ENCODE measurements at places on chromosomes 11 and 22.
A peak's percentile ranks its signal among the peaks of the same experiment; 100 is the strongest.

DNA sequence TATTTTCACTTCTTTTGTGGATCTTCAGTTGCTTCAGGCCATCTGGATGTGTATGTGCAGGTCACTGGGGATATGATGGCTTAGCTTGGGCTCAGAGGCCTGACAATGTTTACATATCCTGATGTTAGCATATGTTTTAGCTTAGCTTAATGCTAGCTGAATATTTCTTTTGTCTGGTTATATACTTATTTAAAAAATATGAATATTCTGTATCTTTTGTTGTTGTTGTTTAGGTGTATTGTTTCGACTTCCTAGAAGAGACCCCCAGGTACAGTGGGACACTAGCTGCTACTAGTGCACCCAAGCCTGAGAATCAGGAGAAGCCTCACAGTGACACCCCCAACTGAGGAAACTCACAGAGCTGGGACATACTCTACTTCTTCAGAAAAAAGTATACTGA lies at the start of gene KDM4E:
Gene KDM4E, plus strand, starts transcription at position 301 of the 400 bp plus-strand sequence. CDS start 300 bp downstream, outside the sequence.
- no peak for DNase-seq

GRCh38 chr11:8056810-8057463 lies 24.1 kb upstream of the TUB start:
- DNase-seq: no peak

- DNase-seq: no peak
These were observed 78.8 kb downstream of the DDIAS start for GRCh38 chr11:82980292-82980691.

- no peak for DNase-seq
These were observed 176.6 kb downstream of the GRIK4 start for GRCh38 chr11:120688163-120688562.

DNA sequence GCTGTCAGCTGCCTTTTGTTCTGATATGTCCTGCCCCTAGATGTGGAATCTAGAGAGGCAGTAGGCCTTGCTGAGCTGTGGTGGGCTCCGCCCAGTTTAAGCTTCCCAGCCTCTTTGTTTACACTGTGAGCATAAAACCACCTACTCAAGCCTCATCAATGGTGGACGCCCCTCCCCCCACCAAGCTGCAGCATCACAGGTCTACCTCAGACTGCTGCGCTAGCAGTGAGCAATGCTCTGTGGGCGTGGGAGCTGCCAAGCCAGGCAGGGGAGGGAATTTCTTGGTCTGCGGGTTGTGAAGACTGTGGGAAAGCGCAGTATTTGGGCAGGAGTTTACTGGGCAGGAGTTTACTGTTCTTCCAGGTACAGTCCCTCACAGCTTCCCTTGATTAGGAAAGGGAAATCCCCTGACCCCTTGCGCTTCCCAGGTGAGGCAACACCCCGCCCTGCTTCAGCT lies 98.5 kb downstream of the SMCO4 start:
- DNase-seq: no peak

- DNase-seq: no peak
These were observed 16.6 kb upstream of the MS4A6E start for GRCh38 chr11:60310407-60310998.

DNA sequence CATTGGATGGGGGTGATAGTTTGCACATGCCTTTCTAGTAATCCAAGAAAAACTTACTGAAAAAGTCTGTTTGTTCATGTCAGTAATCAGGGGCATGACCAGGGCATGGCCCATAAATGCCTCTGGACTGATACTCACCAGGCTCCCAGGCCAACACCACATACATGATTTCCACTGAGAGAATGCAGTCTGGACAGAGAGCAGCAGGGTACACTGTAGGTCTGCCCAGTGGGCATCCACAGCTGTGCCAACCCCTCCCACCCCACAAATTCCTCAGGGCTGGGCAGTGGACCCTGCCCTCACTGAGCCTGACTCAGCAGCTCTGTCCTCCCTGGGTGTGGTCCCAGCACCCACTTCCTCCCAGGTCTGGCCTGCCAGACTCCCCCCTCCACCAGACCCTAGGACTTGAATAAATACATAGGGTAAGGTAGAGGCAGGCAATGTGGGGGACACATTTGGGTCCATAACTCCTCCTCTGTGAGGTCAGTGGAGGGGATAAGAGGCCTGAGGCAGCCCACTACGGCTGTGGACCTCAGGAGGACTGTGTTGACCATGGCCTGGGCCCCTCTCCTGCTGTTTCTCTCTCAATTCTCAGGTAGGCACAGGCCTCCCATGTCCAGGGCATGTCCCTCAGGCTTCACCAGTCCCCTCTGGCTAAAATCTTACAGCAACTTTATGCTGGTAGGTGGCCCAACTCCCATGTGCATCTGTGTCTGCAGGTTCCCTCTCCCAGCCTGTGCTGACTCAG lies 92.2 kb upstream of the TOP3B start:
- DNase-seq: no peak

DNA sequence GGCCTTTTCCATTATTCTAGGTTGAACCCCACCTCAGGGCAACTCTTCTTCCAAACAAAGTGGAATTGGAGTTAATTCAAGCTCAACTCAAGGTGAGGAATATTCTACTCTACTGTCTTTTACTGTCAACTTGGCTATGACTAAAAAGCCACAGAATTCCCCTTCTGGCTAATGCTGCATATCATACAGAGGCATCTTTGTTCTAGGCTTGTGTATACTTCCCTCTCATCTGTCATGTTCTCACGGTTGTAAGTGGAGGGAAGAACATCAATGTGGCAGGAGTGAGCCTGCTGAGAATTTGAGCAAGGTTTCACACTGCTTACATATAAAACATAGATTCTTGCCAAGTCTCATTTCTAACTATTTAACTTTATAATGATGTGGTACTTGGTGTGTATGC lies 921.4 kb upstream of the CNTN5 start:
- DNase-seq: no peak

GRCh38 chr22:28674121-28674563 lies 5.5 kb downstream of the TTC28 start:
- DNase-seq: no peak

GRCh38 chr11:71406681-71407080 lies 41.5 kb downstream of the DHCR7 start:
- DNase-seq: peak; percentile 30
